Hindlimb muscle (tissue), 1 donor: ENCODE measurements at places on chromosomes 5 and 9.
A peak's percentile ranks its signal among the peaks of the same experiment; 100 is the strongest.

GRCh38 chr9:75593920-75594319, 296.6 kb upstream of the PCSK5 start:
- DNase-seq: no peak

DNA sequence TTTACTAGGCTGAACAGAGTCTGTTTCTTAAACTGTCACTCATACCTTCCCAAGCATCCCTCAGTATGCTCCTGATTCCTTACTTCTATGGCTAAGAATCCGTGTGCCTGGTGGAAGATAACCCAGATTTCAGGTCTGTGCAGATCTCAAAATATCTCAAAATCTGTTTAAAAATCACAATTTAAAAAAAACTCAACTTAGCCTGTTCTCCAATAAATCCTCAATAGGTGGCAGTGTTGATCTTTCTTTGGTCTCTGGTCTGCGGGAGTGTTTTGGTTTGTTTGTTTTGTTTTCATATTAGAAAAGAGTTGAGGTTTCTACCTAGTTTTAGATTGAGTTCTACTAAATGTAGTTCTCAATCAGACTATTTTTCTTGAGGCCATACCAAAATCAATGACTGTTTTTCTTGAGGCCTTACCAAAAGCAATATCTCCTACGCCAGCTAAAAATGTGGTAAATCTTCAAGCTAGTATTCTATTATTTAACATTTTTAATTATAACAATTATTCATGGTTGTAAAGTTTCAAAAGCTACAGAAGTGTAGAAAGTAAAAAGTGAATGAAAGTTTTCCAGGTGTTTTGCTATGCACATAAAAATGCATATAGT, 57.9 kb downstream of the TGFBR1 start:
- DNase-seq: peak; percentile 48

- no peak for DNase-seq
Measured at GRCh38 chr5:43287493-43287892, 25.7 kb downstream of the HMGCS1 start.

GRCh38 chr9:136485049-136486045, 2.5 kb upstream of the SEC16A start:
- DNase-seq: peak; percentile 80

GRCh38 chr5:59554501-59554900, 339.0 kb downstream of the PDE4D start:
- DNase-seq: no peak

- no peak for DNase-seq
Measured at GRCh38 chr5:99955006-99955405, 580.2 kb upstream of the FAM174A start.

GRCh38 chr9:98172604-98173003, 19.8 kb downstream of the CORO2A start:
- no peak for DNase-seq

DNA sequence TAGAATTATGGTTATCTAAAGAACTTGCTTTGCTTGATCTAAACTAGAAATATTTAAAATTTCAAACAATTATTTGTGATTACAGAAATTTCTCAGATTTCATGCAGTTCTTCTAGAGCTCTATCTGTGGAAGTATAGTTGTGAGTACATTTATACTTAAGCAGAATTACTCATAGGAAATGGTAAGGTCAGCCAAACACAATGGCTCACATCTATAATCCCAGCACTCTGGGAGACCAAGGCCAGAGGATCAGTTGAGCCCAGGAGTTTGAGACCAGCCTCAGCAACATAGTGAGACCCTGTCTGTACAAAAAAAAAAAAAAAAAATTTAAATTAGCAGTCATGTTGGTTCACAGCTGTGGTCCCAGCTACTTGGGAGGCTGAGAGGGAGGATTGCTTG, 71.0 kb downstream of the INVS start:
- no peak for DNase-seq

- DNase-seq: no peak
Measured at GRCh38 chr5:169347786-169348185, 46.8 kb upstream of the SLIT3 start.
